ENCODE measurements at places on chromosomes 5 and 9.

DNA sequence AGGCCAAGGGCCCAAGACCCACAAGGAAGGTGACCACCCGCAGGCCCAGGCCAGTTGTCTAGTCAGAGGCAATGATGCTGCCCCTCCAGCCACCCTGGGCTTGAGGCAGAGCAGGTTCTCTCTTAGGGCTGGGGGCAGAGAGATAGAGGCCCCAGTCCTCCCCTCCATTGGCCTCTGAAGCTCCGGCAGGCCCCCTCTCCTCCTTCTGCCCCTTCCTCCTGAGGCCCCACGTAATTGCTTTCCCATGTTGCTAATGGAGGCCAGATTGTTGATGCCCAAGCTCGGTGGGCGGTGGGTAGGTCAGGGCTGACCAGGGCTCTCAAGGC, 26.6 kb upstream of the ENHO start:
- no peak for DNase-seq

DNA sequence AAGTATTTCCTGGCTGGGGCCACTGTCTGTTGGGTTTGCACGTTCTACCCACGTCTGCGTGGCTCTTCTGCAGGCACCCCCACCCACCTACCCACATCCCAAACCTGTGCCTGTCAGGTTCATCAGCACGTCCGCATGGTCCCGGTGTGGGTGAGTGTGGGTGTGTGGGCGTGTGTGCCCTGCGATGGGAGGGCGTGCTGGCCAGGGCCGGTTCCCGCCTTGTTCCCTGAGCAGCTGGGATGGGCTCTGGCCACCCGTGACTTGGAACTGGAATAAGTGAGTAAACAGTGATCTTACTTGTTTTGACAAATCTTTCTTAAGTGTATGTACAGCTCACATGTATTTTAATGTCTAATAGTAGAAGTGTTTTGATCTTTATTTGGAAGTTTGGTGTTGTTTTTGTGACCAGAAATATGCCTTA, 20.4 kb downstream of the ERGIC1 start:
- DNase-seq, result no peak

DNA sequence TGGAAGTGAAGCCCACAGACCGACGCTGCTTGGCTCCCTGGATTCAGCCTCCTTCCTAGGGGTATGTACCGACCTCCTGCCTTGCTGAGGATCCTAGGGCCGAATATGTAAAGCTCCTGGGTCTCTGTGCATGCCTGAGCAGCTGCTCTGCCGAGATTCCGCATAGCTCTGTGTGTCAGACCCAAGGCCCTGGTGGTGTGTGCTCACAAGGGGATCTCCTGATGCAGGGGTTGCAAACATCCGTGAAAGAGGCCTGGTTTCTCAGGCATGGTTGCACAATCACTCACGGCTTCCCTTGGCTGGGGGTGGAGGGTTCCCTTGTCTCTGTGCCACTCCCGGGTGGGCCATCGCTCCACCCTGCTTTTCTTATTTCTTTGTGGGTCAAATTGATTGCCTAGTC, 19.9 kb upstream of the SVEP1 start:
- no peak for DNase-seq

- no peak for DNase-seq
These were observed 137.2 kb upstream of the ZNF608 start for GRCh38 chr5:124883681-124884080.

DNA sequence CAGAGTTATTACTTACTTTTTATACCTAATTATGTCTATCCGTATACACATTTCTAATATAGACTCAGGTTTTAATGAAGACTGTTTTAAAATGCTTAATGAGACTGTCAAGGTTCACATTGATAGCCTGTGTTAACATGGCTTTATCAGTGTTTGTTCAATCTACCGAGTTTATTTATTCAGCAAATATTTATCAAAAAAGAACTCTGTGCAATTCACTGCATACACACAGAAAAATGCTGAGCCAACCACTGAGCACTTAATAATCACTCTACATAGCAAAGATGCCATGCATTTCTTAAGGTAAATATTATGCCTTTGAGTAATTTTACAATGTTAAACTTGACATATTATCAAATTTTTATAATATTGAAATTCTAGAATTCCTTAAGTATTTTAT, 428.2 kb downstream of the ANXA1 start:
- no peak for DNase-seq
